M059J (cell line): ENCODE measurements at places on chromosomes 16 and 17. TPM values are rescaled to one million over a fixed set of nuclear protein-coding genes. Genes with fewer than 3 reads are reported as not detected.

GRCh38 chr16:66574531-66574930 lies 4.7 kb upstream of the CMTM2 start:
- no peak for DNase-seq

GRCh38 chr16:10168258-10168657 lies 14.0 kb downstream of the GRIN2A start:
- DNase-seq = peak; percentile 96

Gene PRPSAP2
- total RNA-seq = 36.6 and 50.3 TPM in 2 replicates

DNA sequence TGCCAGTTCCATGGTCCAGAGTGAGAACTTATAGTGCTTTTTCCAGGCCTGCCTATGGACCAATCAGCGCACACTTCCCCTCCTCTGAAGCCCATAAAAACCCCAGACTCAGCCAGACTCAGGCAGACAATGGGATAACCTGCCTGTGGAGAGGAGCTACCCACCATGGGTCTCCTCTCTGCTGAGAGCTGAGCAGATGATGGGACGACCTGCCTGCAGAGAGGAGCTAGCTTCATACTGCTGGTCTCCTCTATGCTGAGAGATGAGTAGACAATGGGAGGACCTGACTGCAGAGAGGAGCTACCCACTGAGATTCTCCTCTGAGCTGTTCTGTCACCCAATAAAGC lies 144.7 kb downstream of the MYO1D start:
- DNase-seq = no peak

- no peak for DNase-seq
These were observed 155.8 kb downstream of the SNX29 start for GRCh38 chr16:12132290-12132689.

GRCh38 chr16:86042996-86043725 lies 144.2 kb downstream of the IRF8 start:
- no peak for DNase-seq

GRCh38 chr16:53849585-53849984 lies 145.6 kb downstream of the FTO start:
- no peak for DNase-seq

DNA sequence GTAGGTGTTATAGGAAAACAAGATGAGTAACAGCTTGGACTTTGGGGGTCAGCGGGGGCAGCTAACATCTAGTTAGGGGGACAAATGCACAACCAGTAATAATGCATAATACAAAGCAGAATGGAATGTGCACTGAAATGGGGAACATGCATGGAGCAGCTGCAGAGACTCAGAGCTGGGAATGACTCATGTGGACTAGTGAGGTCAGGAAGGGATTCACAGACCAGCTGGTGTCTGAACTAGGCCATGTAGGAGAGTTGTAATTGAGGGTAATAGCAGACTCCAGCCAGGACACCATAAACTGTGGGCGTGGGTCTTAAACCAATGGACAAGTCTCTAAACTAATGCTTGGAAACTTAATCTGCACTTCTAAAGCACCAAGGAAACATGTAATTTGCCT lies 176.8 kb upstream of the ASIC2 start:
- peak; percentile 55 for DNase-seq
